ENCODE measurements at places on chromosomes 6 and 20. TPM values are rescaled to one million over a fixed set of nuclear protein-coding genes. Genes with fewer than 3 reads are reported as not detected.

Gene PTPRT
- total RNA-seq, result under 0.01 TPM

Gene PBOV1
- not detected for total RNA-seq

Gene NXT1
- 39.4 TPM for total RNA-seq

Gene LST1
- total RNA-seq, result not detected

Gene TSBP1
- total RNA-seq, result not detected

Gene TMEM200A
- total RNA-seq, result 116 TPM

Gene GPX5
- total RNA-seq, result not detected

Gene ACTL10
- total RNA-seq, result 2.1 TPM

Gene CASS4
- total RNA-seq, result 0.77 TPM

Gene GNAS-AS1
- total RNA-seq, result 0.87 TPM

Gene FAXC
- total RNA-seq, result 1.2 TPM

Gene HLA-DOA
- not detected for total RNA-seq

Gene CDH4
- total RNA-seq, result 8.5 TPM

Gene SLC17A1
- total RNA-seq, result not detected

Gene FAM209B
- not detected for total RNA-seq

Gene SAMD10
- 0.87 TPM for total RNA-seq

Gene AIG1
- 27.9 TPM for total RNA-seq

Gene CRNKL1
- total RNA-seq, result 36.0 TPM

Gene RPP21
- total RNA-seq, result 30.0 TPM

Gene PROKR2
- total RNA-seq, result not detected

Gene CST3
- total RNA-seq, result 117 TPM

Gene MED20
- total RNA-seq, result 32.9 TPM

Gene FKBP1C
- total RNA-seq, result 0.12 TPM

Gene CRIP3
- total RNA-seq, result not detected

Gene SLC22A1
- total RNA-seq, result 0.77 TPM

Gene HLA-DQA1
- total RNA-seq, result not detected

Gene PACSIN1
- total RNA-seq, result not detected

Gene SIRPB1
- total RNA-seq, result 0.25 TPM

Gene IRAK1BP1
- 5.4 TPM for total RNA-seq

Gene TUBB1
- not detected for total RNA-seq

Gene AGER
- 0.44 TPM for total RNA-seq

Gene RWDD1
- 27.4 TPM for total RNA-seq

Gene RAB44
- total RNA-seq, result not detected

Gene CLPSL1
- not detected for total RNA-seq

Gene PPP1R16B
- total RNA-seq, result 5.3 TPM

Gene NRSN2
- 44.0 TPM for total RNA-seq

Gene SPEF1
- total RNA-seq, result 0.25 TPM

Gene BMP7
- total RNA-seq, result not detected

Gene WFDC12
- total RNA-seq, result not detected

Gene ENPP1
- total RNA-seq, result 31.9 TPM

Gene BMP6
- 3.7 TPM for total RNA-seq

Data from uterine smooth muscle cell (primary cell).